ENCODE measurements at places on chromosomes 5 and 9.

- no peak for DNase-seq
These were observed 5.3 kb downstream of the SLC36A3 start for GRCh38 chr5:151298063-151298855.

GRCh38 chr5:56552612-56553268 is 262.6 kb upstream of the MAP3K1 start:
- no peak for DNase-seq

GRCh38 chr9:126684345-126684744 is 70.6 kb downstream of the LMX1B start:
- DNase-seq, result no peak

DNA sequence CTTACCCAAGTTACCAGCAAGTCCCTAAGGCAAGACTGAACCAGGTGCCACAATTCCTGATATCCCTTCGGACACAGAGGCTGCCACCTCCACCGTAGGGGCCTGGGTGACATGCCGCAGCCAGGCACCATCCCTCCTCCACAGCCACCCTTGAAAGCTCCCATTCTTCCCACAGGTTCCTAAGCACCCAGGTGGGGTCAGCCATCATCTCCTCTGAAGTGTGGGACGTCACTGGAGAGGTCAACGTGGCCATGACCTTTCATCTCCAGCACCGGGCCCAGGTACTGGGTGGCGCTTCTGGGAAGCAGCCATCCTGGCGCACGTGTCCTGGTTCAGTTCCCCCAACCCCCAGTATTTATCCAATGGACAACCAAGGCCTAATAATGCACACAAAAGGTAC is 8.2 kb downstream of the ADGRD2 start:
- no peak for DNase-seq

DNA sequence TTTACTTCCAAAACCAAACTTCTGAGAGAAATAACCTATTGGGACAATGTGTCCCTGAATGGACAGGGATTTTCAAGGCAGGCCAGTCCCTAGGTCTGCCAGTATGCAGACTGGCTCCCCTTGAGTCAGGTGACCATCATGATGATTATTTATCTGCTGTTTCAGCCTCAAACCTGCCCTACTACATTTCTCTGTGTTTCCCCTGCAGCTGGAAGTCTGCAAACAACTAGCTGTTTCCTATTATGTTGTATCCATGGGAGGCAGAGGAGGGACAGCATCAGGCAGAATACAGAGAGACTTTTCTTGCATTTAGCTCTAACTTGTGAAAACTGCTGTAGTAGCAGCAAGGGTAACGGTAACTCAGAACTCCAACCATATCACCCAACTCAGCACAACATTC is 36.2 kb upstream of the IFNK start:
- DNase-seq, result no peak

- no peak for DNase-seq
These were observed 628.8 kb upstream of the DMAC1 start for GRCh38 chr9:8428389-8428788.

DNA sequence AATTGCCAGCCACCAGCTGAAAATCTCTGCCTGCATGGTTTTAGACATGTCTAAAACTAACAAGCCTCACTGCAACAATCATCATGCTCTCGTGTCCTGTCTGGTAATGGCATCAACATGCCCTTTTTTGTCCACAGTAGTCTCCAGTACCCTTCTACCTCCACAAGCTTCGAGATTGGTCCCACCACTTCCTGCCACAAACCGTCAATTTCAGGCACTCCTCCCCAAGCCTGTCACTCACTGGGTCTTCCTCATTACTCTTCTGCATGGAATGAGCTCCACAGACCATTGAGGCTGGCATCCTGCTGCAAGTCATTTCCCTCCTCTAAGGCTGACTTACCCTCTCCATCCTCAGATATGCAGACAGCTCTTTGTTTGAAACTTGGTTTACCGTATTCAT is 9.0 kb downstream of the LPAR1 start:
- DNase-seq, result no peak

DNA sequence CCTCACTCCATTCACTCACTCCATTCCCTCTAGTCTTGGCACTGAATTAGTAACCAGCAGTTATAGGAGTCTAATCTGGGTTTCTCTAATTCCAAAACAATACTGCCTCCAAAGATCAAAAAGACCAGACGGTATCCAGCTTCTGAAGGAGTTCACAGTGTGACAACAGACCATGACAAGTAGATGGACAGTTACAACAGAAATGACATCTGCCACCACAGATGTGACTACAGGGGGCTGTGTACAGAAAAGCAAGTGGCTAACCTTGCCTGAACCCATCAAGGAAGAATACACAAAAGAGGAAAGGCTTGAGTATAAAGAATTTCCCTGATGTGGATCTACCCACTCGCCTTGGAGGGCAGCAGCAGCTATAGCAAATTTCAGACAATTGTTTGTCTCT is 112.4 kb downstream of the ACTL7B start:
- no peak for DNase-seq

DNA sequence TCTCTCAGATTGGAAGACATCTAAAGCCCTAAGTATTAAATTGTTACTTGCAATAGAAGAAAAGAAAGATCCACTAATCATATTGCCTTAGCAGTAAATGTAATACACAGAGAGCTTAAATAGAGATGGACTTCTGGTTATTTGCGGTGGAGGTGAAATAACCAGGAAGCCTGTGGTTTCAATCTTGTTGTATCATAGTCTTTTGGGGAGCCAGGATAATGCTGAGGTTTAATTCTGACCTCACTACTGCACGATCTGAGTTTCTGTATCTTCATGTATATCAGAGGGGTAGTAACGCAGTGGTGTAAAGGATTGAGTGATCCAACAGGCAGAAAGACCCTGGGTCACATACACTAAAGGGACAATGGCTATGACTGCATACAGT is 71.7 kb downstream of the ANKRD55 start:
- DNase-seq, result no peak

DNA sequence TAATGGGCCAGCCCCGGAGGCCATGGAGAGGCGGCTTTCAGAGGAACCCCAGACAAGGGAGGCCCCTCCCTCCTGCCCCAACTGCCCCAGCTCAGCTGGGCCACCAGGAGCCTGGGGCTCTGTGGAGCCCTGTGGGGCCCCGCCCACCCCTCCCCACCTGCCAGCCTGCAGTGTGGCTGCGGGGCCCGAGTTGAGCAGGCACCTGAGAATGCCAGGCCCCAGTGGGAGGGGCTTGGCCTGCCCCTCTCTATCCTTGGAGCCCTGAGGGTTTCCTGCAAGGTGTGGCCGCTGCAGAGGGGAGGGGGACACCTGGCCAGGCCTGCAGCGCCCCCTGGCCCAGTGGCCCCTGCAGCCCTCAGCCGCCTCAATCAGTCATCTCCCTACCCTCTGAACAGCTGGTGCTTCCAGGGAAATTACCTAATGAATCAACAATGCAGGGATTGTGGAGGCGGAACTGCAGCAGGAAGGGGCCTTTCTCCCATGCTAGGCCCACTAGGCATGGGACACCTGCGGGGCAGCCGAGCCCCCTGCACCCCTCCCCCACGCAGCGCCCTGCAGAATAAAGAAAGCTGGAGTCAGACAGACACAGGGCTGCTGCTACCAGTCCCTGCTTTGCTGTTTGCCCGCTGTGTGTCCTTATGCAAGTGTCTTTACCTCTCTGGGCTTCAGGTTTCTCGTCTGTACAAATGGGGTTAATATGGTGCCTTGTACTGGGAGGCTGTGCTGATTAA is 48.0 kb downstream of the LMX1B start:
- DNase-seq, result no peak

DNA sequence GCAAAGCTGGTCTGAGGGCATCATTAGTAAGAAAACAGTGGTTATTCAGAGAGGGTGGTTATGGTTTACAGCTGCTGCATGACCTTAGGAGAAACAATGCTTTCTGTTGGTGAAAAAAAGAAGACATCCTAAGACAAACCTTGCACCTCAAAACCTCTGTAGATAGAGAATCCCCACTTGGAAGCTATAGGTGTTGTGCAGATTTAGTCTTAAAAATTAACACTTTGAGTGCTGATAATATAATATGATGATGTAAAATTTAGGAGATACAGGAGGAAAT is 1.4 kb upstream of the PTTG1 start:
- DNase-seq, result no peak

GRCh38 chr5:121182788-121183490 is 668.7 kb upstream of the FTMT start:
- no peak for DNase-seq

Measured in stimulated activated CD4-positive, alpha-beta T cell treated with anti-CD3 and anti-CD28 coated beads, Interleukin-12 subunit alpha, Interleukin-12 subunit beta, amount 100 ng/mL, for 24 hours (primary cell).